ENCODE measurements at places on chromosomes 13 and 19.

GRCh38 chr19:49489601-49490167 is 2.3 kb downstream of the RPL13A start:
- no peak for DNase-seq

DNA sequence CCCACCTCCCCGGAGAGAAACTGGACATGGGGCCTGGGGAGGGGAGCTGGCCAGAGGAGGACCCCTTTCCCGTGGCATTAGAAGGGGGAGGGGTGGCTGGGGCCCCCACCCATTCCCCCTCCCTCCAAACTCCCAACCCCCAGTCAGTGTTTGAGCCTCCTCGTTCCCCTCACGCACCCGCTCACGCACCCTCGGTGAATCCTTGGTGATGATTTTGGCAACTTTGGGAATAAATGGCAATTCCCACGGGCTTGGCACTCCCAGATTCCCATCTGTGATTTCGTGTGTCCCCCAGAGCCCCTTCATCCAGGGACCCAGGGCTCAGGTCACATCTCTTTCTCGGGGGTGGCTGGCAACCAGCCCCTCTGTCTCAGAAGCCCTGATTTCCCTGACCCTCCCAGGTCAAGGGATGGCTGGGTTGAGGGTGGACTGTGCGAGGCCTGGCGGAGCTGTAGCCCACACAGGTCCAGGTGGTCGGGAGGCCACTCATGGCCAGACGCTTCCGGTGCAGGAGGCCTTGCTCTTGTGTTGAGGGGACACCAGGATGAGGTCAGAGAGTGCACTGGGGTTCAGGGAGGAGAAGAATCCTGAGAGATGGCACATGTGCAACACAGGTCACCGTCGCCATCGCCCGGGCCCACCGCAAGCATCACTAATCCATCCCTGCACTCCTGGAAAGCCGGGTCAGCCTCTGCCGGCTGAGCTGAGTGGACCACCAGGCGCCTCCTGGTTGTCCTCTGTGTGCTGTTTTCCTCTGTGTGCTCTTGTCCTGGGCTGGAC is 20.7 kb downstream of the EPN1 start:
- no peak for DNase-seq

GRCh38 chr13:96771486-96772367 is 222.5 kb downstream of the OXGR1 start:
- DNase-seq, result no peak

GRCh38 chr19:24052811-24053210 is 34.2 kb upstream of the ZNF254 start:
- DNase-seq, result no peak

GRCh38 chr13:98839856-98840769 is 87.6 kb upstream of the SLC15A1 start:
- DNase-seq, result no peak

Data from effector CD8-positive, alpha-beta T cell (primary cell).